Stromal cell of bone marrow (primary cell): ENCODE measurements at places on chromosomes 7 and 10.

DNA sequence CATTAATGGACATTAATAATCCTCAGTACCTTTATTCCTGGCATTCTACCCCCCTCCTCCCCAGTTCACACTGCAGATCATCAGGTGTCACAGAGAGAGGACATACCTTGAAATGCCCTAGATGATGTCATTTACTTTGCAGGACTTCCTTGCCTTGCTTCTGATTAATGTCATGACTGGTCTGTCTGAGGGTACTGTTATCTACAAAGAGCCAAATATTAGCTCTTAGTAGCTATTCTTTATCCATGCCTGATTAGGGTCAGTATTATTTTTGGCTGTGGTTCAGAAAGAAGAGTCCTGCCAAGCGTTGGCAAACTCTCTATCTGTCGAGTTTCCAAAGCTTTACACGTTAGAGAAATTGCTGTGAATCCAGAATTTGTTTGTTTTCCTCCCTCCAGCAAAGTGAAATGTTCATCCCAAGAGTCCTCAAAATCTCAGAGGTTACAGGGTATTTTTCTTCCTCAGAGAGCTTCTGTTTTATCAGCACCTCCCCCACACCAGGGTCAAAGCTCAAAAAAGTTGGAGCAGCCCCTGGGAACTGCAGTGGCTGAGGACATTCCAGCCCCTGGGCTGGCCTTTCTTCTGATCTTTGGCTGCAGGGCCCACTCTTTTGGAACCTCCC is 12.6 kb downstream of the SCD start:
- no peak for DNase-seq

DNA sequence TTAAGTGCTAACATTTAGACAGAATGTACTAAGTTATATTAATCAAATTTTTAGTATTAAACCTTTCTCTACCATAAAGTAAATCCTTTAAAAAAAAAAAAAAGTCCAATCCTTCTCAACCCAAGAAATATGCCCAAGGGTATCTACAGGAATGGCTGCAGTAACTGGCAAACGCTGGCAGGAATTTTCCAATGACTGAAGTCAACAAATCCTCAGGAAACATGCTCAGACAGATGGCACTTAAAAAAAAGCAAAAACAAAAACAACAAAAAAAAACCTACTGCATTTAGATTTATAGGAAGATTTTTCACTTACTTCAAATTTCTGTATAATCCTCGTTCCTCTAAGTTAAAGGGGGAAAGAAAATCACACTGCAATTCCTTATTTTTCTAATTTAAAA is 666 bp downstream of the SVIL start:
- no peak for DNase-seq

- DNase-seq = no peak
Observed at GRCh38 chr7:386385-386784, 96.4 kb downstream of the FOXL3 start.

DNA sequence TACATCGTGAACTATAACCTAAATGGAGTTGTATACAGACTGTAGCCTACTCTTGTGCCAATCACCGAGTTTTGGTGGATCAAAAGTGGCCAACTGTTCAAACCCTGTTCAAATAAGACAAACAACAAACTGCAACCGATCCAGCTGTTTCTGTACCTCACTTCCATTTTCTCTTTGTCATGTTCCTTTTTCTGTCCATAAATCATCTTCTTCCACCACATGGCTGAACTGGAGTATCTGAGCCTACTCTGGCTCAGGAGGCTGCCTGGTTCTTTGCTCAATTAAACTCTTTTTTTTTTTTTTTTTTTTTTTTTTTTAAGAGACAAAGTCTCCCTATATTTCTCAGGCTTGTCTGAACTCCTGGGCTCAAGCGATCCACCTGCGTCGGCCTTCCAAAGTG is 59.0 kb upstream of the NPVF start:
- no peak for DNase-seq

DNA sequence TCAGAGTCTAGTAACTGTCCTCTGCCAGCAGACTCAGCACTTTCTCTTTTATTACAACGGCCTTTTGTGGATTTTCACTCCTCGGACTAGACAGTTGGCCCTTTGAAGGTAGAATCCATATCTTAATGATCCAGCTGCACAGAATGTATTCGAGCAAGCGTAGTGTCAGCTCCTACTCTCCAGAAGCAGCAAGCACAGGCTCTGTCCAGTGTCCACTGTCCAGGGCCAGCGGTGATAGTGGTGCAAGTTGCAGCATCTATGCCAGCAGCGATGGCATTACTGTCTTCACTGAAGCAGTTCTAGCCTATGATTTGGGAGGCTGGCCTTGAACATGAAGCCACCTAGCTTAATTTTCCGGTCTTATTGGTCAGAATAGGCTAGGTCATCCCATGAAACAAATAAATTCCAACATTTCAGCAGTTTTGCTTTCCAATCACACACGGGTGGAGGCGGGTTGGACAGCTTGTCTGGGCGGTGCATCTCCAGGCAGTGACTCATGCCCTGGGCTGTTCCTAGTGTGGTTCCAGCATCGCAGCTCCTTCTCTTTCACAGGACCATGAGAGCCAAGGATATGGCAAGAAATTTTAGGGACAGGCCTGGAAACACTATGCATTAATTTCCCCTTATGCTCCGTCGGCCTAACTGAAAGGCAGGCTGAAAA is 108.6 kb upstream of the KCNMA1 start:
- peak; percentile 67 for DNase-seq

DNA sequence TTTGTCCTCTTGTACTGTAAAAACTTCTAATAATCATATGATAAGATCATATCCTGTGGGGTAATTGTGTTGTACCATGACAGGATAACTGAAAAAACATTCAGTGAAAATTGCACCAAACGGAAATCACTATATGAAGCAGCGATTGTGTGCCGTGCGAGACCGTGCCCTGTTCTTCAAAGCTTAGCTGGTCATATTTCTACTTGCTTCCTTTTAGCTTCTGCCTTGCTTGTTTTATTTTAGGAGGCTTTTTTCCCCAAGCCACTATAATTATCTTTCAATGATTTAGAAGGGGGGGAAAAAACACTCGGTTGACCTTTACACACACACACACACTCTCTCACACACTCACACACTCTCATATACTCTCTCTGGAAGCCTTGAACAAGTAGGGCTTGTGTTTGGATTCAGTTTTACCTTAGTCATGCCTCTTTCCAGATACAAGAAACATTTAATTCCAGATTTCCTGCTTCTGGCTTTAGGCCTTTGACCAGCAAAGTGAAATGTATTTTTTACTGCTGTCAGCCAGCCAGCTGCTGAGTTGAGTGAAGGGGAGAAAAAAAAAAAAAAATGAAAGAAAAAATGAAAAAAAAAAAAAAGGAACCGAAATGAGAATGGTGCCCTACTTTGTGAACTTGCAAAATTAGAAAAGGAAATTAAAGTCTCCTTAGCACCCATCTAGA is 181.4 kb downstream of the ARID5B start:
- peak; percentile 52 for DNase-seq

- DNase-seq = peak; percentile 60
Observed at GRCh38 chr10:58023341-58024073, 244.2 kb downstream of the IPMK start.

DNA sequence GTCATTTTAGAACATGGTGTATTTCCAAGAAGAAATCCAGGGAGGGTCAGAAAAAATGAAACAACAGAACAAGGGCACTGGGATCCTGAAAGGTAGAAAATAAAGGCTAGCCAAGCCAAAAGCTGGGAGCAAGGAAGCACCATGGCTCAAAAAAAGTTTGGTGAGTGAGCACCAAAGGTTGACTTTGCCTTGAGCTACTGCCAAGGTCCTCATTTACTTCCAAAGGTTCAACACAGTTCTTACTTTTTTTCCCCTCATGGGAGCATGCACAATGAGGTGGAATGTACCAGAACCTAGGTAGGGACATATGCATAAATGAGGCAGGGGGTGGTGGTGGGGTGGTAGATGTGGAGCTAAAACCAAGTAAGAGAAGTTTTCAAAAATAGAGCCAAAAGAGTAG is 182.8 kb downstream of the CPEB3 start:
- no peak for DNase-seq

GRCh38 chr10:50832171-50832751 is 53.2 kb downstream of the A1CF start:
- DNase-seq = no peak

- no peak for DNase-seq
Observed at GRCh38 chr7:33883671-33883965, 21.7 kb upstream of the BMPER start.

DNA sequence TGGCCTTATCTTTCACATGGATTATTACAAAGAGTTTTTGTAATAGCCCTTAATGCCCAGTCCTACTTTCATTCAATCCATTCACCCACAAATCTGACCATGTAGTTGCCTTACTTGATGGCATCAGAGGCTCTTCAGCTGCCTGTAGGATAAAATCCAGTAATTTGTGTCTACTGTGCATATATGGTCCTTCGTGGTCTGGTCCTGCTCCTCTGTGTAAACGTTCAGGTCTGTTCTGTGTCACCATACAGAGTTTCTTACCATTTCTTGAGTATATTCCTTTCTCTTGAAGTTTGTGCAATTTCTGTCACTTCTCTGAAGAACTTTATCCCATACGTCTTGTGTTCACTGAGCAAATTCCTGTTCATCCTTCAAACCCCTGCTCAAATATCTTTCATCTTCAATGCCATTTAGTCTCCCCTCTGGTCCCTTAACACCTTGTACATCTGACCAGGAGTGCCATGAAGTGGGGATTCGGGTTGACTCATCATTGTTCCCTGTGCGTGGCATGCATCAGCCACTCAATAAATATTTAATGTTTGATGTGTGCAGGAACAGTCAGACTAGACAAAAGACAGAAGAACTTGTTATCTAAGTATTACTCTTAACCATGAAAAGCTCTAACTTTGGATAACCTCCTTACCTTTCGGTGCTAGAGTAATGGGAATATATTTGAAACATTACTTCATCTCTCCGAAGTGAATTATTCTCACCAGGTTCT is 98.6 kb upstream of the RPA3 start:
- DNase-seq = no peak

DNA sequence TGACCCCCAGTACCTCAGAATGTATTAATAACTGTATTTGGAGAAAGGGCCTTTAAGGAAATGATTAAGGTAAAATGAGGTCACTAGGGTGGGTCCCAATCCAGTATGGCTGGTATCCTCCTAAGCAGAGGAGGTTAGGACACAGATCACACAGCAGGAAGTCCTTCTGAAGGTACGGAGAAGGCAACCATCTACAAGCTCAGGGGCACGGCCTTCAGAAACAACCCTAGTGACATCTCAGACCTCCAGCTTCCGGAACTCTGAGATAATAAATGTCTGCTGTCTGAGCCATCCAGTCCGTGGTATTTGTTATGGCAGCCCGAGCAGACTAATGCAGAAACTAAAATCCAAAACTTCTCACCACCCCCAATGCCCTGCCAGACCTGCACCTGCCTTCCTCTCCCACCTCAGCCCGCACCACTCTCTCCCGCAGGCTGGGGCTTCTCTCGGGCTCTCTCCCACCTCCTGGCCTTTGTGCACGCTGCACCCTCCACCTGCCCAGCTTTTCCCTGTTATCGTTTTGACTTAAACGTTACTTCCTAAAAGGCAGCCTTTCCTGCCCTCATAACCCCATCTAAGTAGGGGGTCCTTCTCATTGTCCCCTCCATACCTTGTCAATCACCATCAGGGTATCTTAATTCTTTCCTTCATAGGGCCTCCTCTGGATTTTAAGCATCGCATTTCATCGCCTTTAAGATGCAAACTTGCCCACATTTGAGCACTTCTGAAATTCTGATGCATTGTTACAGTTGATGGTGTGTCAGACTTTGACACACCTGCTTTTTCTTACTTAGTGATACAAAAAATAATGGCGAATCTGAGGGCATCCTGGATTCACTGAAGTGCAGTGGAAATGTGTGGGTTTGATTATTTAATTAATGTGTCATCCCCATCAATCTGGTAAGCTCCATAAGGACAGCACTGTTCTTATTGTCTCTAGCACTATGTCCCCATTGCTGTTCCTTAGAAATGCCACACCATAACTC is 32.2 kb upstream of the AQP1 start:
- DNase-seq = no peak

DNA sequence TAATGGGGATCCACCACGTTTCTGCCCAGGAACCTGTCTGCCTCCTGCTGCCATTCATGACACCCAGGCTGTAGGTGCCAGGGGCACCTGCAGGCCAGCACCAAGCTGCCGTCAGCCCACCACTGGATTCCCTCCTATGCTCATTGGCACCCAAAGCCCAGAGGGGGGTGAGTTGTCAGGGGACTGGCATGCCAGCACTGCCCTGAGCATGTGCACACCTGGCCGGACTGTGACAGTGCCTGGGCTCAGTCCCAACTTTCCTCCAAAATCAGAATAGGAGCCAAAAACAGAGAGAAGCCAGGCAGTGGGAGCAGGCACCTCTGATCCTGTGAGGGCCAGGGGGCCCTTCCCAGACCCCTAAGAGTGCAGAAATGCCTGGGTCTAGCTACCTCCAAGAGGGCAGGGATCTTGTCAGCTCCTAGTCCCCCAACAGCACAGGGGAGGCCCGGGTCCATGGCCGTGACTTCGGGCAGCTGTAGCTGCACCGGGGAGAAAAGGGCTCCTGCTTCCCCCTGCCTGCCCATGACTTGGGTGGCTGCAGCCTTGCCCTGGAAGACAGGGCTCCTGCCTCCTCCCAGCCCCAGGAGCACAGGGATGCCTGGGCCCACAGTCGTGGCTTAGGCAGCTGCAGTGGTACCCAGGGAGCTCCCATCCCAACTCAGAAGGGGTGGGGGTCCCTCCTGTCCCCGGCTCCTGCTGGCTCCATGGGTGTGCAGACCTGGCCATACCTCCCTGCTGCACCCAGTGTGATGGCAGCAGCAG is 249.8 kb upstream of the DKK1 start:
- no peak for DNase-seq
